ENCODE measurements at places on chromosomes 2 and 18.
A peak's percentile ranks its signal among the peaks of the same experiment; 100 is the strongest.

DNA sequence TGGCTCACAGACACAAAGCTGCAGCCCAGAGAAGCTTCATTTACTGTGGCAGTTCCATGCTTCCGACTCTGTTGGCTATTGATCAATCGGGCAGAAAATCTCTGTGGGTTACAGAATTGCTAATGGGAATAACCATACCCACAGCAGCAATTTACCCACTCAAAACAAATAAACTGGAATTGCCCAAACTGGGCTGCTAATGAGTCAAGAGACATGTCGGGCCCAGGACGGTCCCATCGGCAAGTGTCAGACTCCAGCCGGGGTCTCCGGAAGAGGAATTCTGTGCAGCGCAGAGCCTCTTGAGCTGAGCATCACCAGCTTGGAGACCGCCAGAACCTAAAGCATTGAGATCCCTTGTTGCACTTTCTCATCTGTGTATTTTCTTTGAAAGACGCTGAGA is 67.8 kb downstream of the TMEM18 start:
- no peak for DNase-seq

- DNase-seq, result no peak
Observed at GRCh38 chr2:15038366-15039364, 406.1 kb downstream of the LRATD1 start.

- DNase-seq, result no peak
Observed at GRCh38 chr18:78080761-78081160, 831.1 kb downstream of the GALR1 start.

GRCh38 chr18:13540477-13541182 is 185.7 kb downstream of the FAM210A start:
- DNase-seq, result no peak

DNA sequence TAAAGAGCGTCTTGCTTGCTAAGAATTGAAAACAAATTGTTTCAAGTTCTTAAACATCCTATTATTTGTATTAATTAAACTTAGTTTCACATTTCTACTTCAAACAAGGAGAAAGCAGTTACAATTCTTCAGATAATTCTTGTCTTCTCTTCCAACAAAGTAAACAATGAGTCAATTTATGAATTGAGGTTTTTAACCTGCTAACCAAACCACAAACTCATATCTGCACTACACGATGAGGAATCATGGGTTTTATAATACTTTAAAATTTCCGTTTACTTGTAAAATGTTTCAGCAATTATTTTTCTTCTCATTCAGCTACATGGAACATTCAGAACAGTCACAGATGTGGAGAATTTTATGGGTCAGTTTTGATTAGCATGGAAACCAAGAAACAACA is 114.2 kb downstream of the SPIRE1 start:
- no peak for DNase-seq

- peak; percentile 26 for DNase-seq
Observed at GRCh38 chr2:60867848-60868247, 13.5 kb upstream of the REL start.

DNA sequence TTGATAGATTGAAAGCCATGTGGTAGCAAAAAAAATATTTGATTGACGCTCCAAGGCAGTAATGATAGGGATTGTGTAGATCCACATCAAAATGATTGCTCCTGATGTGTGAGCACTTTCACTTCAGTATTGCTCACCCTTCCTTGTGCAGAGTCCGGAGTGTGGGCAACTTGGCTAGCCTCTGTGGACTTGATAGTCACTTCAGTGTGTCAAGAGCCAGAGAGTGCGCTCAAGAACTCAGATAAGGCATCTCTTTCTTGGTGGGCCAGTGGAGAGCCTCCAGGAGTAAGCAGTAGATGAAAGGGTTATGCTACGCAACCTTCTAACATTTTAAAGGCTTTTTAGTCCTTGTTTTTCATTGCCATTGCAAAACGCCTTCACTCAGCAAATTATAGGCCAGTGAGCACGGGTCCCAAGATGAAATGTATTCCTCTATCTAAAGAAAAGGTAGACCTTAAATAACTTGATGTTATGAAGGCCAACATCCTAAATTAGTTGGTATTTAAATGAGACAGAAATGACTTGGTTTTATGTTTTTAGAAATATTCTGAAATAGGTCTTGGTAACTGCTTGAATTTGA is 84.4 kb downstream of the MEIS1 start:
- DNase-seq, result no peak

- DNase-seq, result no peak
Observed at GRCh38 chr18:25352629-25353005, 651 bp upstream of the ZNF521 start.

DNA sequence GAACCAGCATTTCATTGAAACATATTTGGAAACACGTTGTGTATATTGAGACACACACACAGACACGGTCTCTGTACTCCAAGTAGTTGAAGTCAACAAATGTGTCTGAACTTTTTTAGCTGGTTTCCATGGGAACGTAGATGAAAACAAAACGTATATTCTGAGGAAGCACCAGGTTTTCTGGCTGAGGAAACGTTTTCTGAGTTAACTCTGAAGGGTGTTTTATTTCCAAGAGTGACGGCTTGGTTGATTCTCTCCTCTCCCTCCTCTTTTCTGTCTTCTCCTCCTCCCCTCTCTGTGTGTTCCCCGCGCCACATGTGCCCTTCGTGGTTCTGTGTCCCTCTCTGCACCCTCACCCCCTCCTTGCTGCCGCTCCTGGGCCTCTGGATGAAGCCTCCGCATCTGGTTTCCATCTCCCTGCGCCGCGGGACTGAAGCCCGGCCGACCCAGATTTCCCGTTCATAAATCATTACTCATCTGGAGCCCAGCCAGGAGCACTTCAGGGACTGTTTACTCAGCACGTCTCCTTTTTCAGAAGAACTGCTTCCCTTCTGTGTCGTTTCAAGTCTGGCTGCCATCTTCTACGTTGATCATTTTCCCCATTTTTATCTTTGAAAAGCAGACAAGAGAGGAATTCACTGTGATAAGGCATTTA is 122.7 kb downstream of the COL6A3 start:
- peak; percentile 97 for DNase-seq

- DNase-seq, result no peak
Observed at GRCh38 chr2:161594445-161594844, 29.8 kb upstream of the SLC4A10 start.

- DNase-seq, result no peak
Observed at GRCh38 chr18:62659698-62660097, 55.6 kb upstream of the PHLPP1 start.

- no peak for DNase-seq
Observed at GRCh38 chr2:237154884-237155851, 69.5 kb downstream of the COPS8 start.

DNA sequence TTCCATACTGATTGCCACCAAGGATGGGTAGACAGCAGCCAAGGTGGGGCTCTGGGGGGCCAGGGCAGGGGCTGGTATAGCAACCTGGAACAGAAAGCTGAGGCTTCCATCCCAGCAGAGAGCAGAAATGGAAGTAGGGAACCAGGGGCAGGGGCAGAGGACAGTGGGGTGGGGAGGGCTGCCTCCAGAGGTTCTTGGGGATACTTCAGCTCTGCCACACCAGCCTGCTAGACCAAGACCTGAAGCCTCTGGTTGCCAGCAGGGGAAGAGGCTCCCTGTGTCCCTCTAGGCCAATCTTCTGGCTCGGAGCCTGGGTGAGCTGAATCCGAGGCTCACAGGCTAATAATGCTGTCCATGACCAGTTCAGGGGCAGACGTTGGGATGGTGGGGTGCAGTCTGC is 329.0 kb downstream of the DYSF start:
- DNase-seq, result no peak

- no peak for DNase-seq
Observed at GRCh38 chr2:98036349-98037000, 40.7 kb upstream of the TMEM131 start.

DNA sequence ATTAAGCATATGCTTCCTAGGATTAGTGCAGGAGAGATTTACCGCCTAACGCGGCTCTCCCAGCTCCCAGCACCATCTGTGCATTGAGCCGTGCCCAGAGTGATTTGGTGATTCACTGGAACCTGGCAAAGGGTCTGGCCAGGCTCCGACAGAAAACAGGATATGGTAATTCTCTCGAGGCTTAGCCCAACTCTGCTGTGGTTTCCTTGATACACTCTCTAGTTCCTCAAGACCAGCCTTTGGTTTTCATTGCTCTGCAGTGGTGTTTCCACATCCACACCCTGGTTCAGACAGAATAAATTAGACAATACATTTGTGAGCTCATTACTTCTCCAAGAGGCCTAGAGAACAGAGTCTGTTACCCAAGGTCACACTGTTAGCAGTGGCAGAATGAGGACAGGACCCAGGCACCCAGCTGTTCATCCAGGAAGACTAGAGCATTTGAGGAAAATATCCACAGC is 23.0 kb upstream of the SMAD2 start:
- peak; percentile 69 for DNase-seq

GRCh38 chr18:31943878-31944816 is 1.2 kb upstream of the TRAPPC8 start:
- DNase-seq, result peak; percentile 14

GRCh38 chr2:9574331-9574730 is 18.7 kb upstream of the ADAM17 start:
- peak; percentile 72 for DNase-seq

DNA sequence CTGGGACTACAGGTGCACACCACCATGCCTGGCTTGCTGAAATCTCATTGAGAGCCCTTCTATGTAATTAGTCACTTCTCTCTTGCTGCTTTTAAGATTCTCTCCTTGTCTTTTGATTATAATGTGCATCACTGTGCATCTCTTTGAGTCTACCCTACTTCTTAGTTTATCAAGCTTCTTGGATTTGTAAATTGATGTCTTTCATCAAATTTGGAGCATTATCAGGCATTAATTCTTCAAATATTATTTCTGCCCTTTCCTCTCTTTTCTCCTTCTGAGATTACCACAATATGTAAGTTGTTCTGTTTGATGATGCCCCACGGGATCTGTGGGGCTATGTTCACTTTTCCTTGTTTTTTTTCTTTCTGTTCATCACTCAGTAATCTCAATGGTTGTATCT is 9.0 kb upstream of the MARCO start:
- no peak for DNase-seq

GRCh38 chr2:99776206-99776905 is 286.5 kb upstream of the REV1 start:
- DNase-seq, result no peak

Data from dermis blood vessel endothelial cell (primary cell).